Activated CD8-positive, alpha-beta memory T cell treated with anti-CD3 and anti-CD28 coated beads, Interleukin-2, amount 10 ng/mL, durations not matched to agents 7 days and 5 days (primary cell): ENCODE measurements at places on chromosomes 4 and X.

DNA sequence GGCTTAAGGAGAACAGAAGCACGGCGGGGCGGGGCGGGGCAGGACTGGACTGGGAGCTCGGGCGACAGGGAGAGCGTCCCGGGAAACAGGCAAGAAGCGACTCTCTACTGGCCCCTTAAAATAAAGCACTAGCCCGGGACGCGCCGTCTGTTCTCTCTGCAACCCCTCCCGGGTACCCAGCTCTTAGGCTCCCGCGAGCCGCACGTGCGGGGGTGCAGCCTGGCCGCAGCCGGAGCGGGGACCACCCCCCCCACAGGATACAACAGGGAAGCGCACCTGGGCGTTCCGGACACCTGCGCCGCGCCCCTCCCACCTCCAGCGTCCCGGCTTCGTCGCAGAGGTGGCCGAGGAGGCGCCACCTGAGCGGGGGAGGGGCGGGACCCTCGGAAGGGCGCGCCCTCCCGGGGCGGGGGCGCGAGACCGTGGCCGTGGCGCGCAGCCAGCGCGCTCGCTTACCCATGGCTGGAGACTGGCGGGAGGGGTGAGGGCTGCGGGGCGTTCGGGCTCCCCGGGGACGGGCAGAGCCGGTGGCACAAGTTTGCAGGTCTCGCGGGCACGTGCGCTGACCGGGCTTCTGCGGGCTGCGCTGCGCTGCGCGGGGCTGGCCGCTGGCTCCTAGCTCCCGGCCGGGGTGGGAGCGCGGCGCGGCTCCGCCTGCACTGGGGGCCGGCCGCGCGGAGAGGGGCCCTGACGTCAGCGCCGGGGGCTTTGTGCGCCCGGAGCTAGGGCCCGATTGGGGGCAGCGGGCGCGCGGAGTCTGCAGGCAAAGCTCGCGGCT is 91.5 kb downstream of the GEMIN8 start:
- DNase-seq, result no peak

DNA sequence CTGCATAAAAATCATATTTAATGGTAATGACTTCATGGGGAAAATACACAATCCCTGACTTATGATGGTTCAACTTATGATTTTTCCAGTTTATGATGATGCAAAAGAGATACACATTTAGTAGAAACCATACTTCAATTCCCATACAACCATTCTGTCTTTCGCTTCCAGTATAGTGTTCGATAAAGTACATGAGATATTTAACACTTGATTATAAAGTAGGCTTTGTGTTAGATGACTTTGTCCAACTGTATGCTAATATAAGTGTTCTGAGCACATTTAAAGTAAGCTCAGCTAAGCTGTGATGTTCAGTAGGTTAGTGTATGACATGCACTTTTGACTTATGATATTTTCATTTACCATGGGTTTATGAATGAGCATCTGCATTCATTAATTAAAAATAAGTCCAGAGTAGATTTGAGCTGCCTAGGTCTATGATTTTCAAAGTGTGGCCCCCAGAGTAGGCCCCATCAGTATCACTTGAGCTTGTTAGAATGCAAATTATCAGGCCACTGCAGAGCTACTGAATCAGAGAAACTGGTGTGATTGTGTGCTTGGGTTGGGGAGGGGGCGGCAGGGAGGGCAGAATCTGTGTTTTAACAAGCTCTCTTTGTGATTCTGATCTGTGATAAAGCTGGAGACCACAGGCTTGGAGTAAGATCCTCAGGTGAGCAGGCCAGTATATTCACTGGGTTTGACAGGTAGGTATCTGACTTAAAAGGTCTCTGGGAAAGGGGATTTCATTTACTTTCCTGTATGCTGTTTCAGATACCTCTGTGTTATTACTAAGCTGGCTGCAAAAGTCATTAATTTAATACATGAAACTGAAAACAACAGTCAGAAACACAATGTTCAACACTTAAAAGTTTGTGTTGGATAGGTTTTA is 8.4 kb downstream of the ATP10D start:
- DNase-seq, result no peak

DNA sequence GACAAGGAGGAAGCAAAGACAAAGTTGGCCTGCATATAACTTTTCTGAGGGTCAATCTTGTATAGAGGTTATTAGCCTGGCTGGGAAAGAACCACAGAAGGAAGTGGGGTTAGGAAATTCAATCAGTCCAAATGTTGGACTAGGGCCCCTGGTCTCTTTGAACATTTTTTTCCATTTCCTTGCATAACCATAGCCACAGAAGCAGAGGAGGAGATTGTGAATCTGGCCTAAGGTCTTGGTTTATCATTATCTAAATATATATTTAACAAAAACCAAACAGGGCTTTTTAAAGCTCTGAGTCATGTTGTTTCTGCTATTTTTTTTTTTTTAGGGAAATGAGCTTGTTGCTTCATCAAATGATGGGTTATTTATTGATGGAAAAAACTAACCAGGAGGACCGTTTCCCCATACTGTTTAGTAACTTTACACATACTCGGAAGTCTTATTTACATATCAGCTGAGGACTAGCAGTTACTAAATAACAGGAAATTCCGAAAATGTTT is 97.7 kb upstream of the ACSL4 start:
- no peak for DNase-seq

DNA sequence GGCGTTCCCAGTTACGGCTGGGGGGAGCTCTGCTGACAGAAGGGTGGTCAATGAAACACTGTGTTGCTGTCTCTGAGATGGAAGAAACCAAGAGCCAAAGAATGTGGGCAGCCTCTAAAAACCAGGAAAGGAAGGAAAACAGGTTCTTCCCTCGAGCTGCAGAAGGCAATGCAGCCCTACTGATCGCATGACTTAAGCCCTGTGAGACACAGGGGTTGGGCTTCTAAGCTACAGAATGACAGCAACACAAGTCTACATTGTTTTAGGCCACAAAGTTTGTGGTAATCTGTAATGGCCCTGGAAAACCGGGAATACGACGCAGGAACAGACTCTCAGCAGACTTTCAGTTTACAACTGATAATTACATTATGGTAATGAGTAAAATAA is 38.2 kb upstream of the MTNR1A start:
- DNase-seq, result no peak

DNA sequence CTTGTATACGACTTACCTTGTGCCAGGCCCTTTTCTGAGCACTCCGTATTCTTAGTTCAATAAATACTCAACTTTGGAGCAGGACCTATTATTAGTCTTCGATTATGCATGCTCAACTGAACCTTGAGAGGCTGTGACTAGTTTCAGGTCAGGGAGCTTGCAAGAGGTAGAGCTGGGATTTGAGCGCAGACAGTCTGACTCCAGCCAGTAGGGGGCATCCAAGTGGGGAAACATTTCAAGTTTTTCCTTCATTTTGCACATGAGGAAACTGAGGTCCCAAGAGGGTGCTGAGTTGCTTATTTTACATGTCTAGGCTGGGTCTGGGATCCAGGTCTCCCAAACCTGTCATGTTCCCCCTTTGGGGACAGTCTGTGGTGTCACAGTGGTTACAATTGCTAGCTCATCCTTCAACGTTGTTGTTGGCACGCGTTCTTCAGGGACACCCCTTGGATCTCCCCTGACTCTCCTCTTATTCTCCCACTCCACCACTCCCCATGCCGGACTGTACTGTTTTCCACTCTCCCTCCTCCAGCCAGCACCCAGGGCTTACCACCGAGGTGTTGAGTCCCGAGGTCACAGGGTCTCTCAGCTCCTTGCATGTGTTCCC is 6.7 kb upstream of the PRICKLE3 start:
- peak; percentile 53 for DNase-seq

DNA sequence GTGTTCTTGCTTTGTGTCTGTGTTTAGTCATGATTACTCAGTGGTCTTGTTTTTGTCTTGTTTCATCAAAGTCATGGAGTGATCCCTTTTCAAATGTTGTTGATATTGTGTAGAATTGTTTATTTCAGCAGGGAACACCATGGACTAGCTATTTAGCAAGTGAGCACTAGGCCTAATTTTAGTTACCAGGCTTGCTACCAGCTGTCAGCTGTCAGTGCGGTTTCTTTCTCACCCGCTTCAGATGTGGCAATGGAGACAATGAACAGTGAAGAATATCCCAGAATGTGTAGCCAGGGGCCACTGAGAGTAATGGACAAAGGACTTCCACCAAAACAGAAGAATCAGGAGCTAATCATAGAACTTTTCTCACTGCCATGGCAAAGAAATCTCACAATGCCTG is 432.8 kb upstream of the FMR1 start:
- no peak for DNase-seq

DNA sequence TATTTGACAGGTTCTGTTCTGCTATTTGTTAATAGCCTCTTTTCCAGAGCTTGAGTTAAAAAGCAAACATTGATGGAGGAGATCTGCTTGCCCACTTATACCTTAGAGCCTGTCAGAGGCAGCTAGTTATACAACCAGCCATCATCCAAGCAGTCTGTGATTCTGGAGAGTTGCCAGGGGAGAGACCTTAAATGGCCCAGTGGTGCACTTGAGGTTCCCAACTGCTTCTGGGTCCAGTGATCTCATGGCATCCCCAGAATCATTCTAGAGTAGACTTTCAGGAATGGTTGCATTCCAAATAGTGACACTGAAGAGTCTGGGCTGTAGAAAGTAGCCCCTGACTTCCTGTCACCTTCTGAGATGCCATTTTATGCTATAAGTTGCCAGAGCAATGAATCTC is 160.7 kb downstream of the FHIP1A start:
- DNase-seq, result no peak

- no peak for DNase-seq
Observed at GRCh38 chr4:127558489-127559407, 74.0 kb upstream of the INTU start.

DNA sequence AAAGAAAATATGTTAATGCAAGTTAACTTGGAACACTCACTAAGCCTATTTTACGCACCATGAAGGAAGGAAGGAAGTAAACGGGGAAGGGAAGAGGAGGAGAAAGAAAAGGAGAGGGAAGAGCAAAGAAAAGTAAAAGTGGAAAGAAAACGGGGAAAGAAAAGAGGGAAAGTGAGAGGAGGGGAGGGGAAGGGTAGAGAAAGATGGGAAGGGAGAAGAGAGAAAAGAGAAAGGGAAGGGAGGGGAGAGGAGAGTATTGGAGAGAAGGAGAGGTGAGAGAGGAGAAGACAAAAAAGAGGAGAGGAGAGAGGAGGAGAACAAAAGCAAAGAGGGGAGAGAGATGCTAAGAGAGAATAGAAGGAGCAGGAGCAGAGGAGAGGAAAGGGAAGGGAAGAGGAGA is 224.1 kb downstream of the SLITRK2 start:
- no peak for DNase-seq

GRCh38 chr4:8050555-8051206 is 107.9 kb downstream of the ABLIM2 start:
- no peak for DNase-seq

DNA sequence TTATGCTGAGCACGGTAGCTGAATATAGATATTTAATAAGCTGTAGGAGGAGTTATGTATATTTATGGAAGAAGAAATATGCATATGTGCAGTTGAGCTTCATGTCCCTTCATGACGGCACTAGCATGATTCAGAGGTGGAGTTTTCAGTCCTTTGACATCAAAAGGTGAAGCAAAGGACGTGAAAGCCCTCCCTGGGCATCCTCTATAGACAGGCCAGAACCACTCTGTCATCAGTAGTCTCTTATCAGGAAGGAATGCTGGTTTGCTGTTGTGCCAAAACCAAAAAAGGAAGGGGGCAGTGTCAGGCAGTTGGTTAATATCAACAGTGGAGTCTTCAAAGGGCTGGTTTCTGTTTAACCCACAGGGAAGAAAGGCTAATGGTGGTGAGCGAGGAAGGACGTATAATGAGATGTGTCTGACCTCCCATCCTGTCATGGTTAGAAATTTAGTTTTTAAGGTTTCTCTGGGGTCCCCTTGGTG is 23.5 kb upstream of the IL2 start:
- no peak for DNase-seq

GRCh38 chr4:99633772-99634171 is 23.9 kb downstream of the C4orf54 start:
- DNase-seq, result no peak

DNA sequence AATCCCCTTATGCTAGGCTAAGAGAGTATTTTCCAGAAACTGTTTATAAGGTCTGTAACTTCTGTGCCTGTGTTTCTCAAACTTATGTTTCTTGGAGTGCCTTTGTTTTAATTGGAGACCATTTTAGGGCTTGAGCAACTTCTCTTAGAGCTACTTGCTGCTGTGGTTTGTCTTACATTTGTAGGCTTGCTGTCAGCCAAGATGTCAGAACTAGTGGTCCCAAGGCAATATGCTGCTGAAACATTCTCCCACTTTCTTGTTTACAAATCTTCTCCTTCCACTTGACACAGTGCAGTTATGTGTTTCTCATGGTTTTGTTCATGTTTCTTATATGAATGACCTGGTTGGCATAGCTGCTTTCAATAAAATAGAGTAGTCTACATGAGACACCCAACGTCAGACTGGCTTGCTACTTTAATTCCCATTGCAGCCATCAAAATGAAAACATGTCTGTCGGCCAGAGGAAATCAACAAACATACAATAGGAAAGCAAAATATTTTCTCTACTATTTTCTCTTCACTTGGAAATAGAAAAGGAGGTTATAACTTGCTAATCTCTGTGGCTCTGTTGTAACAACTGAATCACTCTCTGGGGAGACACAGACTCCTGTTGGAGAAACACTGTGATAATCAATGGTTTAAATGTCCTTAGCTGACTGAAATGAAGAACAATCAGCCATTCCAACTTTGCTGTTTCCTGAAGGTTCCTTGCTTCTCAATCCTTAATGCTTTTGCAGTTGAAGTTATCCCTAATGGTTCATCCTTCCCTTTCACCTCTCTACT is 426.4 kb downstream of the PDGFC start:
- no peak for DNase-seq
